ENCODE measurements at places on chromosomes 3 and 15. TPM values are rescaled to one million over a fixed set of nuclear protein-coding genes. Genes with fewer than 3 reads are reported as not detected.

DNA sequence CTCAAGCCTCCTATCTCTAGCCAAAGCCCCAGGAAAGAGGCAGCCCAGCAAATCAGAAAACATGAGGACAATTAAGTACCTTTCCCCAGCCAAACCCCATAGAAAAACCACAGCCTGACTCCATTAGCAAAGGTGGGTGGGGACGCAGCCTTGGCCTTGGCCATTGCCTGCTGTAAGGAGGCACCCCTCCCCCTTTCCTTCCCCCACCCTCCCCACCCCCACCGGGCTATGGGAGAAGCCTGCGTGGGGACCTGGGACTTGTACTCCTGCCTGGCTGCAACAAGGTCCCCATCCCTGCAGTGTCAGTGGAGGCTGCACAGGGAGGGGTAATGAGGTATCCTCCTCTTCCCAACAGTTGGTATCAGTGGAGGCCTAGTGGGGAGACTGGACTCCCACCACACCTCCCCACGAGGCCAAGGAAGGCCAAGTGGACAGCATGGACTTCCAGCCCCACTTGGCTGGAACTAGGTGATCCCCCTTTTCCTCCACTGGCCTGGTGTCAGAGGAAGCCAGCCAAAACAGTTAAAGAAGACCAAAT lies 20.5 kb downstream of the PRR23E start:
- H3K4me3 ChIP-seq, result no peak overlapping the region
- no peak overlapping the region for H3K27ac ChIP-seq
- no peaks in the 10 kb centered on the region for H3K27me3 ChIP-seq
- H3K4me1 ChIP-seq, result peaks cover 13% of the 10 kb centered on the region
- no peaks in the 10 kb centered on the region for H3K36me3 ChIP-seq
- no peak for DNase-seq

- H3K27ac ChIP-seq, result no peak overlapping the region
- H3K4me1 ChIP-seq, result peaks cover 16% of the 10 kb centered on the region
- DNase-seq, result no peak
- no peak overlapping the region for H3K4me3 ChIP-seq
- no peaks in the 10 kb centered on the region for H3K27me3 ChIP-seq
Measured at GRCh38 chr3:184687363-184688015, 24.4 kb downstream of the MAGEF1 start.

- H3K36me3 ChIP-seq, result no peaks in the 10 kb centered on the region
- H3K27me3 ChIP-seq, result no peaks in the 10 kb centered on the region
- no peak overlapping the region for H3K4me3 ChIP-seq
- H3K4me1 ChIP-seq, result no peaks in the 10 kb centered on the region
- no peak for DNase-seq
Measured at GRCh38 chr3:191133359-191133758, 65.7 kb upstream of the OSTN start.

- peak; percentile 38 for DNase-seq
- H3K36me3 ChIP-seq, result no peaks in the 10 kb centered on the region
- peaks cover 9% of the 10 kb centered on the region for H3K4me1 ChIP-seq
- H3K27ac ChIP-seq, result no peak overlapping the region
Measured at GRCh38 chr3:56467801-56468183, 475 bp downstream of the ERC2 start.

- H3K27me3 ChIP-seq, result no peaks in the 10 kb centered on the region
- no peak overlapping the region for H3K4me3 ChIP-seq
- peaks cover 42% of the 10 kb centered on the region for H3K36me3 ChIP-seq
- no peak overlapping the region for H3K27ac ChIP-seq
Measured at GRCh38 chr3:47412842-47413520, 32.2 kb downstream of the PTPN23 start.

DNA sequence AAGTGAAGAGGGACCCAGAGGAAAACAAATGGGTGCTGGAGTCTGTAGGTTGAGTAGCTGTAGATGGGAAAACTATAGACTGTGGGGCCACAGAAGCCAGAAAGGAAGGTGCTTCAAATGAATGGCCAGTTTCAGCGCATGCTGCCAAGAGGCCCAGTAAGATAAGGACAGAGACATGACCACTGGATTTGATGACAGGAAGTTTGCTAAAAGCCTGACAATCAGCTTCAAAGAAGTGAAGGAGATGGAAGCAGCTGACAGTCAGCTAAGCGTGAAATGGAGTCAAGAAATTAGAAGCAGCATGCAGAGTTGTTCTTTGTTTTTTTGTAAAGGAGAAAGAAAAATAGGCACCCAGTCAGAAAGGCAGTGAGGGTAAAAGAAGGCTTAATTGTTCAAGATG lies 24.9 kb downstream of the TXNRD3 start:
- no peak for DNase-seq
- no peak overlapping the region for H3K27ac ChIP-seq

- DNase-seq, result no peak
- H3K4me1 ChIP-seq, result peaks cover 29% of the 10 kb centered on the region
- peaks cover 8% of the 10 kb centered on the region for H3K36me3 ChIP-seq
- H3K27ac ChIP-seq, result no peak overlapping the region
- no peaks in the 10 kb centered on the region for H3K27me3 ChIP-seq
Measured at GRCh38 chr3:171184372-171184771, 157.9 kb upstream of the SLC2A2 start.

GRCh38 chr15:96362755-96363651 lies 32.5 kb downstream of the NR2F2 start:
- peak; percentile 71 for DNase-seq
- peaks cover 63% of the 10 kb centered on the region for H3K4me1 ChIP-seq
- no peak overlapping the region for H3K27ac ChIP-seq
- H3K36me3 ChIP-seq, result no peaks in the 10 kb centered on the region
- no peaks in the 10 kb centered on the region for H3K27me3 ChIP-seq
- H3K4me3 ChIP-seq, result peak overlapping the region; percentile 64

DNA sequence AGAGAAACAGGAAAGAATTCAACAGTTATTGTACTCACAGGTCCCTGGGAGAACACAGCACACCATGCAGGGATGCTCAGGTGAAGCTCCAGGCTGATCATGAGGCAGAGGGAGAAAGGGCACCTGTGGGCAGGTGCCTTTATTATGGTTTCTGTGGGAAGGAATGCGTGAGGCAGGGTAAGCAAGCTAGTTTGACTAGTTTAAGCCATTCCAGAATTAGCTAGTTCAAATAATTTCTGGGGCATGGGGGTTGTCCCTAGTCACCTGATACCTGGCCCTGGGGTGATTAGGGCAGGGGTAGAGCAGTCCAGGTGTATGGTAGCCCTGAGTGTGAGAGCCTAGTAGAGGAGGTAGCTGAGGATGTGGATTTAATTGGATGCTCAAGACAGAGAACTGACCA lies 47.9 kb upstream of the DCLK3 start:
- H3K36me3 ChIP-seq, result no peaks in the 10 kb centered on the region
- DNase-seq, result peak; percentile 19
- peaks cover 5% of the 10 kb centered on the region for H3K4me1 ChIP-seq
- H3K4me3 ChIP-seq, result no peak overlapping the region
- no peak overlapping the region for H3K27ac ChIP-seq

DNA sequence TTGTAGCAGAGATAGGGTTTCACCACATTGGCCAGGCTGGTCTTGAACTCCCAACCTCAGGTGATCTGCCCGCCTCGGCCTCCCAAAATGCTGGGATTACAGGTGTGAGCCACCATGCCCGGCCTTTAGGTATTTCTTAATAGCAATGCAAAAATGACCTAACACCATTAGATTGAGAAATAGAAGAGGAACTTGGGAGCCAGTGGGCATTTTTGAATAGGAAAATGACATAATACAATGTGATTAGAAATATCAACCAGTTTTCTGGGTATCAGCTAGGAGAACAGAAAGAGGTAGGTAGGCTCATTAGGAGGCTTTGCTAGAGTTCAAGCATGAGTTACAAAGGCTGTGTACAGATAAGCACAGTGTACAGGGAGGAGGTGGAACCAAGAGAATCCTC lies 101.8 kb upstream of the TBC1D5 start:
- 0 out of 2 replicates have a peak, but pooled peaks cover 7% of the 10 kb centered on the region for H3K4me1 ChIP-seq
- DNase-seq, result no peak
- H3K27me3 ChIP-seq, result no peaks in the 10 kb centered on the region
- H3K4me3 ChIP-seq, result no peak overlapping the region
- H3K36me3 ChIP-seq, result no peaks in the 10 kb centered on the region
- no peak overlapping the region for H3K27ac ChIP-seq

DNA sequence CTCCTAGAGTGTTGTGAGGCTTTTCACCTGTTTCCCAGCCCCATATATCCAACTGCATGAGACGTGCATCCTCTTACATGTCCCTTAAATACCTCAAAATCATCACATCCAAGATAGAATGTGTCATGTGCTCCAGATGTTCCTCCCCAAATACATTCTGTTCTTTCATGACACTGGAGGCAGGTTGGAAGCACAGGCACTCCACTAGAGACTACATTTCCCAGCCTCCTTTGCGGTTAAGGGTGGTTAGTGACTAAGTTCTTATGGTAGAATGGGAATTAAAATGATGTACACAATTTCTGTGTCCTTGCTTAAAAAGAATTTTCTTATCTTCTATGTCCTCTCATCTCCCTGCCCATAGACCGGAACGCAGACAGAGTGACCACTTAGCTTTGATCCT lies 34.3 kb downstream of the TMEM40 start:
- H3K36me3 ChIP-seq, result no peaks in the 10 kb centered on the region
- H3K4me3 ChIP-seq, result no peak overlapping the region
- H3K27me3 ChIP-seq, result peaks cover 4% of the 10 kb centered on the region

DNA sequence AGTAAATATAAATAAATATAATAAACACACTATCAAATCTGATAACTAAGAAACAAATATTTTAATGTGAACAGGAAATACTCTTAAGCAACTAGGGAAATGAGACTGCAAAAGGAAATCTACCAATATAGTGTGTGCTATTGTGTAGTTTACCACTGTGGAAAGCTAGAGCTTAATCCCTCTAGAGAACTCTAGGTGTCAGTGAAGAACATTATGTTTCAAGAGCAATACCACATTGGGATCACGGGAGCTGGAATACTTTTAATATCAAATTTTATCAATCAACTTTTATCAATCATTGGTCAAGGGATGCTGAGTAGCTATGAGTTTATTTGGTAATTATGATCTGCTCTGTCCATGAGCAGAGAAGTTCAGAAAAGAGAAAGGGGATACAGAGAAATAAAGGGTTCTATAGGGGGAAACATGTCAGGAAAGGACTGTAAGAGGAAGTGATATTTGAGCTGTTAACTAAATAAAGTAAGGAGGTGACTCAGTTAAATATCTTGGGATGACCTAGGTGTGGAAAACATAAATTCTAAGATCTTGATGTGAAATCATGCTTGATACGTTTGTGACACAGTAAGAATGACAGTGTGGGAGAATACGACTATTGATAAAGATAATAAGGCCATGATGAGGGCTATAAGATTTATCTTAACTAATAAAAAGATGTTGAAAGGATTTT lies 762.2 kb upstream of the ALCAM start:
- no peaks in the 10 kb centered on the region for H3K27me3 ChIP-seq
- H3K27ac ChIP-seq, result no peak overlapping the region
- no peak for DNase-seq
- no peaks in the 10 kb centered on the region for H3K36me3 ChIP-seq
- H3K4me3 ChIP-seq, result no peak overlapping the region

- H3K36me3 ChIP-seq, result no peaks in the 10 kb centered on the region
- no peak overlapping the region for H3K4me3 ChIP-seq
- H3K4me1 ChIP-seq, result peaks cover 54% of the 10 kb centered on the region
- no peaks in the 10 kb centered on the region for H3K27me3 ChIP-seq
- DNase-seq, result no peak
Measured at GRCh38 chr15:62416526-62416925, 251.4 kb upstream of the C2CD4B start.

DNA sequence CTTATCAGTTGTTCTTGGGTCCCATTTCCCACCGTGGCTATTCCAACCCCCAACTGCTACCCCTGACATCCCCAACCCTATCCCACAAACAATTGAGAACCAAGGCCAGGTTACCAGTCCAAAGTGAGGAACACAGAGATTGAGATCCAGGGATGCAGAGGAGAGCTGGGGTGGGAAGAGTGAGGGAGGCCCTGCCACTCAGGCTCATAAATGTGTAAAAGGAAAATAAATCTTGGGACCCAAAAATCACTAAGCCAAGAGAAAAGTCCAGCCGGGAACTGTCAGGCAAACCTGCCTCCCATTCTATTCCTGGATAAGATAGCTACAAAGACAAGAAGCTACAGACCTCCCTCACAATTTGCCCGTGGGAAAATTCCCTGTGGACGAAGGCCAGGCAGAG lies 101.1 kb upstream of the DLG1 start:
- DNase-seq, result no peak
- no peak overlapping the region for H3K4me3 ChIP-seq
- peaks cover 29% of the 10 kb centered on the region for H3K4me1 ChIP-seq
- H3K27me3 ChIP-seq, result no peaks in the 10 kb centered on the region

GRCh38 chr3:31053299-31053698 lies 158.8 kb upstream of the GADL1 start:
- DNase-seq, result no peak
- peaks cover 8% of the 10 kb centered on the region for H3K4me1 ChIP-seq
- H3K4me3 ChIP-seq, result no peak overlapping the region
- no peak overlapping the region for H3K27ac ChIP-seq
- H3K36me3 ChIP-seq, result peaks cover 36% of the 10 kb centered on the region

DNA sequence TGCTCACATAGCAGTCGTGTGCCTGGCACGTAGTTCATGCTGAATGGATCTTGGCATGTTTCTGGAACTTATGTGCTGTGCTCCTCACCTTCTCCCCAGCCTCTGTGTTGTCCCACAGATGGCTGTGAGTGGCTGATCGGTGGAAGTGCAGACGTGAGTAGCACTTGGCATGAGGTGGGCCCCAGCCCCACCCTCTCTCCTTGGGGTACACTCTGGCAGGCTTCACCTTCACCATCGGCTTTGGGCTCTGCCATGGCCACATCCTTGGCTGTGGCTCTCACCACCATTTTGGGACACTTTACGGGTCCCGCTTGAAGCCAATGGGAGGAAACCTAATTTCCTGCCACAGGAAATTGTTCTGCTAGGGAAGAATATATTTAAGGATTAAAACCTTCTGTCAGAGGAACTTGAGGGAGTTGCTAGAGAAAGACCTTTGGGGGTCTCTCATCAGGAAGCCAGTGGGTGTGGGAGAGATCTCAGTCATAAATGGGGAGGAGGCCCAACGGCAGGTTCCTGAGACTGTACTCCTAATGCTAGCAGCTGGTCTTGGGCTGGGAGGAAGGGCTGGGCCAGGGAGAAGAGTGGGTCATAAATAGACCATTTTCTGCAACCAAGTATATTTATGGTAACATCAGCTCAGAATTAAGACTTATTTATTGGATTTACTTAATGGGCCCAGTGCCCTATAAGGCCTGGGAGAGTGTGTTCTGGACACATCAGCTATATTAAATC lies 92.3 kb downstream of the SMAD3 start:
- no peaks in the 10 kb centered on the region for H3K27me3 ChIP-seq
- H3K27ac ChIP-seq, result 0 out of 2 replicates have a peak overlapping the region, but pooled peaks have one; percentile 15
- H3K4me1 ChIP-seq, result peaks cover 44% of the 10 kb centered on the region
- no peak for DNase-seq
- H3K36me3 ChIP-seq, result peaks cover 11% of the 10 kb centered on the region

- H3K27ac ChIP-seq, result no peak overlapping the region
Measured at GRCh38 chr3:196979545-196979944, 10.9 kb upstream of the PIGZ start.

The XYLB gene
- total RNA-seq, result 4.1 TPM

The FETUB gene
- not detected for total RNA-seq

The RAD51 gene
- 36.4 TPM for total RNA-seq

The RETNLB gene
- not detected for total RNA-seq

The GXYLT2 gene
- total RNA-seq, result 5.3 TPM
